ENCODE measurements at places on chromosomes 3 and 15. TPM values are rescaled to one million over a fixed set of nuclear protein-coding genes. Genes with fewer than 3 reads are reported as not detected.

DNA sequence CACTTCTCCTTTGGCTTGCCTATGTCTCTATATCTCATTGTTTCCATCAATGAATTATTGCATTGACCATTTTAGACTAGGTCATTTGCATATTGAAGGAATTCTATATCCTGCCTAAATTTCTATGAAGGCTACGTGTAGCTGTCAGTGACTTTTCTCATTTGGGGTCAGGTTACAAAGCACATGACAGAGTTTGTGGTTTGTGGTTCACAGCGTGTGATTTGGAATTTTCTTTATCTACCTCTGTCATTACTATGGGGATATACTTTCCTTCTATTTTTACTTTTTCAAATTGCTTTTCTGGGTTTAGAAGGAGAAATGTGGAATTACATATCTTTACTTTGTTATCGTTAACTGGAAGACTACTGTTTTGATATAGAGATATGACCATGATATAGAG lies 317.3 kb upstream of the CFAP20DC start:
- peak; percentile 60 for DNase-seq

DNA sequence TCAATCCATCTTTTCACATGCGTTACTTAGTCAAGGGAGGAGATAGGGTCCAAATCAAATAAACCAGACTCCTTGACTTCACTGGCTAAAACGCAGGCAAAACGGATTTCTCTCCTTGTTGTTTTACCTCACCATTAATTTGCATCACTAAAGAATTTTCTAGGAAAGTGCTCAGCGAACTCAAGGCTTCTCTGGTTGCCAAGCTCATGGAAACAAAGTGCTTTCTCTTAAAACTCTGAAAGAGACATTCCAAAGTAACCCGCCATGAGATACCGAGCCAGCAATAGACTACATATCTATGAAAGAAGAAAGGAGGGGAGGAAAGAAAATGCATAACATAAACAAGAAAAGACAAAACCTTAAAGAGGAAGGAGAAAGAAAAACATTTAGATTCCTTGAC lies 211.7 kb upstream of the WNT5A start:
- DNase-seq: no peak

DNA sequence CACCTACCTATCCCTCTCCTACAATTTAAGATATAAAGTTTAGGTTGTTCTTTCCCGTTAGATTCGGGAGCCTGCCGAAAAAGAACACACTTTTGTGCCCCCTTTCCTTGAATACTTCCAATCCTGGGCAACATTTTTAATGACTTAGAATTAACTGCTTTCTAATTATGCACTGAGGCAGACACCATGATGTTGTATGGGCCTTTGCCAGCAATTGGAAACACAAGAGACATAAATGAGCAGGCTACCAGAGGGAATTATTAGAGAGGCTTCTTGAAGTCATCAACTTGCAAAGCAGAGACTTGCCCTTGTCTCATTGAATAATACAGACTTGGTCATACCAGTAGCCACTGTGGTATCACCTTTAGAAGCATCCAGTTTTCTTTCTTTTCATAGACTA lies 96.8 kb downstream of the CDIN1 start:
- DNase-seq: no peak

GRCh38 chr3:183185696-183186095 lies 23.2 kb upstream of the LAMP3 start:
- DNase-seq: peak; percentile 85

DNA sequence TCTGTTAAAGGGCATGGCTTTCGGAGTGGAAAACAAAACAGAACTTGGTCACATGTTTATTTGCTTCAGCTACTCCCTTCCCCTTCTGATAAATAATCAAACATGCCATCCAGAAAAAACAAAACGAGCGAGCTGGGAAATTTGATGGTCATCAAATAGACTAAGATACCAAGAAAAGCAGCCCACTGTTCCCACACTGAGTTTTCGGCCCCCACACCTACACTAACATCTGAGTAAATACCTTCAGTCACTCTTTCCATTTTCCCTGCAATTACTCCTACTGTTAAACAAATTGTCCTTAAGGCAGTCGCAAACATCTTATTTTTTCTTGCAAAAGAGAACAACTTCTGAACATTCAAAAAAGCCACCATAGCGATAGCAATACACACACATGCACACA lies 454.6 kb downstream of the FOXP1 start:
- DNase-seq: no peak

GRCh38 chr15:58167095-58167691 lies 29.0 kb downstream of the AQP9 start:
- no peak for DNase-seq

DNA sequence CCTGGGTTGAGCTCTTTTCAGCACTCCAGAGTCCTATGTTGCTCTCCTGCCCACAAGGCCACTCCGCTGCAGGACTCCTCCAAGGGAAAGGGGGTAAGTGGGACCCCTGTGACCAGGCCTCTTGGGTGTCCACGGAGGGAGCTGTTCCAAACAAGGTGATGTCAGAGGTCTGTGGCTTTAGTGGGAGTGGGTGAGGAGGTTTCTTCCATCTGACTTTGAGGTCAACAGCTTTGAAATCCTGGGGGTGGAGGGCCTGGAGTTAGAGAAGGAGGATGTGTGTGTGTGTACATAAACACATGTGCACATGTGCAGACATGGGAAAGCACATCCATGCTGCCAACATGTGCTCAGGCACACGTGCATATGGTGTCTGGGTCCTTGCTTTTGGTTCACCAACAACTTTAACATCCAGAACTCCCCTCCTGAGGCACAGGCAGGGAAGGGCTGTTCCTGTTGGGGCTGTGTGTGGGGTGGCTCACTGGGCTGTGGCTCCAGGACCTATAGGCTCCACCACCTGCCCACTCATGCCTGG lies 51.4 kb upstream of the TMEM115 start:
- DNase-seq: no peak

GRCh38 chr3:146159037-146159436 lies 1.9 kb downstream of the PLOD2 start:
- no peak for DNase-seq

DNA sequence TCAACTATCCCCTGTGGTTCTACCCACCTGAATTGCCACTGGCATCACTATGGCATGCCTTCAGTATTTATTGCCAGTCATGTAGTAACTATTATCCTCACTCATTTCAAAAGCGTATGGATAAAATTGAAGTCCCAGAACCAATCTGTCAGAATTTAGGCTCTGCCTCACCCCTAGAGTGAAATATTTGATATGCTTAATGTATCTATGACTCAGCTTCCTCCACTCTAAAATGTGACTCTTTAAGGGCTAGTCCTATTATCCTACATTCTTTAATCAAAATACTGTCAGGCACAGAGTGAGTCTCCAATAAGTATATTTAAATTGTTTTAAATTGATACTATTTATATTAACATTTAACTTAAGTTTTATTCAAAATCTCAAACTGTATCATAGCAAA lies 27.6 kb downstream of the ARPP21 start:
- DNase-seq: peak; percentile 20

DNA sequence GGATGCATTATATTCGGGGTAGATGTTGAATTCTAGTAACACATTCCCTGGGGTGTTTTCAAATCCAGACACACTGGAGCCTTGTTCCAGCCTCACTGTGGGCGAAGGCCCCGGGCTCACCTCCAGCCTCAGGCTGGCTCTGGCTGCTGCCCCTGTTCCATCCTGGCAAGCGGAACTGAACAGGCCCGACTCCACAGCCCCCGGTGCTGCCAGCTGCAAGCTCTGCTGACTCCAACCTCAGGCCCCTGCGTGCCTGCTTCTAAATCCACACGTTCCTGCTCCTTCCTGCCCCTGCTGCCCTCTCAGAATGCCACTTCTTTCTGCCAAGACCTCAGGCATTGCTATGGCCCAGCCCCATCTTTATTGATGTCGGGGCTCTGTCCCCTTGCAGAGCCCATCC lies 90.6 kb downstream of the LIPC start:
- DNase-seq: no peak

DNA sequence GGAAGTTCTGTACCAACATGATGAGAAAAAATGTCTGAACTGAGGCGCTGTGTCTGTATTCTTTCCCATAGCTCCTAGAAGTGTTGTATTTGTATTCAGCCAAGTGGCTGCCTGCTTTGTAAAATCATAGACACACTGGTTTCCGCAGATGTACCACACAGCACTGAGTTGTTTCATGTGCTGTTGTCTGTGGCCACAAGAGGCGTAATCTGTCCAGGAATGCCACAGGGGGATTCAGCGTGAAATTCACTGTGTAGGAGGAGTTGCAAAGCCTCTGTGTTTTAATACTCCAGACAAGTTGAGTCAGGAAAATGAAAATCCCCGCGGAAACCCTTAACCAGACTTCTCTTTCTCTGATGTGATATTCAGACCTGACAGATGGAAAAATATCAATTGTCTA lies 462.2 kb downstream of the NSUN3 start:
- peak; percentile 51 for DNase-seq

GRCh38 chr3:45515999-45516725 lies 78.4 kb upstream of the LIMD1 start:
- DNase-seq: no peak

GRCh38 chr3:69282181-69282580 lies 103.7 kb downstream of the FRMD4B start:
- DNase-seq: peak; percentile 35

DNA sequence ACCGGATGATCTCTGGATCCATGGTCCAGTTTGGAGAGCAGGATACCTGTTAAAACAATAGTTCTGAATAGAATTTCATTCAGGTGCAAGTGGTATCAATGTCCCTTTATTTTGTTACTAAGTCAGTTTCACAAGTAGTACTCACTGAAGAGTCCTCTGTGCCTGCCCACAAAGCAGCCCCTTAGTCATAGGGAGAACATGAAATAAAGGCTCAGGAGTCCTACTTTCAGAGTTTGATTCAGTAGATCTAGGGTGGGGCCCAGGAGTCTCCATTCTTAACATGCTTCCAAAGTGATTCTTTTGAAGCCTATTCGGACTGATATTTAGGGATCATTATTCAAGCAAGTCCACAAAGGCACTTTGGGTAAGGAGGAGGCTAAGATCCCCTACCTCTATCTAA lies 79.8 kb upstream of the ACKR4 start:
- no peak for DNase-seq

DNA sequence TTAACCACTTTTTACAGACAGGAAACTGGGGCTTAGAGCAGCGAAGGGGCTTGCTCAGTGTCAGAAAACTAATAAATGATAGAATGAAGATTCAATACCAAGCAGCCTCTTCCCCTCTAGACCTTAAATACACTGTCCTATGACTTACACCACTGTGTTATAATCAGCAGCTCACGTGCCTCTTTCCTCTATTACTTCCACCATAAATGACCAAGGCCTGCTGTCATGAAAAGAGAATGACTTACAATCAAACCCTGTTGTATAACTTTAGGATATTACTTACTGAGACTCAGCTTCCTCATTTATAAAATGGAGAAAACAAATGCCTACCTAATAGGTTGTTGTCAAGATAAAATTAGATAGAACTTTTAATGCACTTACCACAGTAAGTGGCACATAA lies 11.6 kb downstream of the FMN1 start:
- no peak for DNase-seq

- no peak for DNase-seq
Observed at GRCh38 chr3:136036306-136036705, 70.8 kb downstream of the PPP2R3A start.

The CD276 gene
- total RNA-seq: 85.6 TPM

The CKMT1B gene
- 8.7 TPM for total RNA-seq

The NOX5 gene
- total RNA-seq: 339 TPM

The GPR62 gene
- not detected for total RNA-seq

The ZMYND10 gene
- 3.9 TPM for total RNA-seq

The ERC2 gene
- total RNA-seq: 0.77 TPM

Data from PC-3 (cell line).